ENCODE measurements at places on chromosomes 13 and 19.

GRCh38 chr13:29594303-29594709 is 1.2 kb downstream of the SLC7A1 start:
- DNase-seq, result peak; percentile 58

DNA sequence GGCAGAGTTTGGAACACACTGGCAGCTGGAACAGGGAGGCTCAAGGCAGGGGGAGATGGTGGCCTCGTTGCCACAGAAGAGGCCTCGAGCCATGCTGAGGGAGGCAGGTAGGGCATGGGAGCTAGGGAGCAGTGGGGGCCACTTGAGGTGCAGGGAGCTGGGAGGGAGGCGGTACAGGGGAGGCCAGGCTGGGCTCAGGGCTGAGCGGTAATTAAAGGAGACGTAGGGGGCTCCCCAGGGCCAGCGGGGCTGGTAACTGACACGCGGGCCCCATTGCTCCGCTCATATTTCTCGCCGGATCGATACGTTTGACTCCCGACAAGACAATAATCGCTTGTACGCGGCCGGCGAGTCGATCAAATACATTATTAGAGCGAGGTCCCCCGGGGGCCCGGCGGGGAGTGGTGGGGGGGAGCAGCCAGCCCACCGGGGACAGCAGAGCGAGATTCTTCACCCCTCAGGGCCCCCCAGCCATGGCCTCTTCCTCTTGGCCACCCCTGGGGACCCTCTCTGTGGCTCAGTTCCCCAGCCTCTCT is 2.4 kb upstream of the POU2F2 start:
- no peak for DNase-seq

GRCh38 chr13:33524086-33524485 is 238.5 kb upstream of the STARD13 start:
- DNase-seq, result no peak

DNA sequence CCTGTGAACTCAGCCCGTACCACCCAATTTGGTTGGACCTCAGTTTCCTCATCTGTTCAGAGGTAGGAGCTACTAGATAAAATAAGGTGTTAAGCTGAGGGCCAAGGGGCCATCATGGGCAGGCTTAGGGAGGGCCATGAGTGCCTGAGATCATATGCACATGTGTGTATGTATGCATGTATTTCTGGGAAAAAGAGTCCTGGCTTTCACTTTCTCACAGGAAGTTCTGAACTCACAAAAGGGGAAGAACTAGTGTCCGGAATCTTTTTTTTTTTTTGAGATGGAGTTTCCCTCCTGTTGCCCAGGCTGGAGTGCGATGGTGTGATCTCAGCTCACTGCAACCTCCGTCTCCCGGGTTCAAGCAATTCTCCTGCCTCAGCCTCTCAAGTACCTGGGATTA is 18.9 kb downstream of the TGFB1 start:
- DNase-seq, result no peak

- DNase-seq, result no peak
Measured at GRCh38 chr13:57865600-57866294, 234.2 kb downstream of the PCDH17 start.

DNA sequence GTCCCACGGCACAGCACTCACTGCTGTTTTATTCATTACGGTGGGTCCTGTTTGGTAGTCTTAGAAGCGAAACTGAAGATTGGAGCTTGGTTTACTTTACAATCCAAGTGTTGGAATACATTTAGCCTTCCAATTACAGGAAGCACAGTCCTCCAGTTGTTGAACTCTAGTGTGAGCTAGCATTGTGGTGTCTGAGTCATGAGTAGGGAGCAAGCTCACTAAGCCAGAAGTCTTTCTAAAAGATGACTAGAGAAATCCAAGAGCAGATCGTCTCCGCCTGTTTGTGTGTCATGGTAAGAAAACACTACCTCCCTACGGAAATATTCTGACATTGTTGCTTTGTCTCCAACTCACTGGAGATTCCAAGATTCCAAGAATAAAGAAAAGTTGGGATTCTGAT is 10.1 kb upstream of the SHISA2 start:
- no peak for DNase-seq

GRCh38 chr13:37701972-37702371 is 103.4 kb upstream of the POSTN start:
- no peak for DNase-seq

GRCh38 chr13:99041788-99042187 is 63.9 kb upstream of the DOCK9 start:
- DNase-seq, result no peak

- DNase-seq, result no peak
Measured at GRCh38 chr13:113022745-113023574, 53.9 kb downstream of the MCF2L start.

- DNase-seq, result no peak
Measured at GRCh38 chr19:40650749-40651305, 39.6 kb downstream of the NUMBL start.

DNA sequence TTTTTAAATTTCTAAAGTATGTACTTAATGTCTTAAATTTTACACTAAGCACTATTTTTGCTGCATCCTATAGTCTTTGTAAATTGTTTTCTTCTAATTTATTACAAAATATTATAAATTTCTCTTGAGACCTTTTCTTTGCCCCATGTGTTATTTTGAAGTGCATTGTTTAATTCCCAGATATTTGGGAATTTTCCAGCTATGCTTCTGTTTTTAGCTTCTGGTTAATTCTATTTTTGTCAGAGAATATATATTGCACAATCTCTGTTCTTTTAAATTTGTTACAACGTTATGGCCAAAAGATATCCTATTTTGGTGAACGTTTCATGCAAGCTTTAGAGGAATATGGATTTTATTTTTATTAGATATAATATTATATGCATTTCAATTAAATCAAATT is 917.4 kb upstream of the MIR17HG start:
- DNase-seq, result no peak

GRCh38 chr19:47309608-47310007 is at the start of gene C5AR1:
C5AR1 (plus strand) TSS chr19:47309861; CDS start chr19:47309896, 35 bp downstream.
- DNase-seq, result no peak

DNA sequence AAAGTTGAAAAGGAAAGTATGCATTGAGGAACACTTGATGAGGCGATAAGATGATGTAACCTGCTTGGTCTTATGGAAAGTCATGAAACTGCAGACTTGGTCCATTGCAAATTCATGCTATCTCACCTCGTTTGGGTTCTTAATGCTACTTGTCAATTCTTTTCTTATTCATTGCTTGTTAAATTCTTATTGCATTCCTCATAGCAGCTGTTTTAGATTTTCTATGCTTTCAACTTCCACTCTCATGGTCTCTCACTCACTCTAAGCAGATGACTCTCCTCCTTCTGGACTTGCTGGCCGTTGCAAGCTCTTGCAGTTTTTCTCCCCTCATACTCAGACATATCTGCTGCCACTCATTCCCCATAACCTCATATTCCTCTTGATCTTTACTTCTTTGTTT is 67.8 kb upstream of the CSNK1A1L start:
- no peak for DNase-seq

DNA sequence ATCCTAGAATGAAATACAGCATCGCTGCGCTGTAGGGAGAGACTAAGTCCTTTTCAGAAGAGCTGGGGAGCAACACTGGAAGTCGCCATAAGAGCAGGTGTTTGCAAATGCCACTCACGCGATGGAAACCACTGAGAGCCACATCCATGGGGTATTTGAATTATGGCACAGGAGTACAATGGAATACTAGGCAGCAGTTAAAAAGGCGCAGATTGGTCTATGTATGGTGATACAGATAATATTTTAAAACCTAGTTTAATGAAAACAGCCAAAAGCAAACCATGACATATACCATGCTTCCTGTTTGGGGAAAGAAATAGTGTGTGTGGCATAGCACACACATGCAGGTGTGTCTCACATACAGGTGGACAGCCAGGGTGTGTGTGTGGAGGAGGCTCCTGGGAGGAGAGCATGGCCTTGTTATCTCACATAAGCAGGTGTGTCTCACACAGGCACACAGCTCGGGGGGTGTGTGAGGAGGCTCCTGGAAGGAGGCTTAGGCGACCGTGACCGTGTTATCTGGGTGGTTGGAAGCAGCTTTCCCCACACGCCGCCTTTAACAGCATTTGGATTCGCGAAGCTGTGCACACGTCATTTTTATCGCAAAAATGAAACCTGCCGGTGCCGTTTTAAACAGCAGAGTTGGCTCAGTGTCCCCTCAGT is 33.6 kb downstream of the ADPRHL1 start:
- no peak for DNase-seq

- DNase-seq, result no peak
Measured at GRCh38 chr19:8238251-8238650, 29.1 kb downstream of the CERS4 start.

- DNase-seq, result no peak
Measured at GRCh38 chr19:37966211-37966661, 59.2 kb downstream of the SIPA1L3 start.

GRCh38 chr19:29875931-29876330 is 64.1 kb downstream of the CCNE1 start:
- DNase-seq, result no peak

DNA sequence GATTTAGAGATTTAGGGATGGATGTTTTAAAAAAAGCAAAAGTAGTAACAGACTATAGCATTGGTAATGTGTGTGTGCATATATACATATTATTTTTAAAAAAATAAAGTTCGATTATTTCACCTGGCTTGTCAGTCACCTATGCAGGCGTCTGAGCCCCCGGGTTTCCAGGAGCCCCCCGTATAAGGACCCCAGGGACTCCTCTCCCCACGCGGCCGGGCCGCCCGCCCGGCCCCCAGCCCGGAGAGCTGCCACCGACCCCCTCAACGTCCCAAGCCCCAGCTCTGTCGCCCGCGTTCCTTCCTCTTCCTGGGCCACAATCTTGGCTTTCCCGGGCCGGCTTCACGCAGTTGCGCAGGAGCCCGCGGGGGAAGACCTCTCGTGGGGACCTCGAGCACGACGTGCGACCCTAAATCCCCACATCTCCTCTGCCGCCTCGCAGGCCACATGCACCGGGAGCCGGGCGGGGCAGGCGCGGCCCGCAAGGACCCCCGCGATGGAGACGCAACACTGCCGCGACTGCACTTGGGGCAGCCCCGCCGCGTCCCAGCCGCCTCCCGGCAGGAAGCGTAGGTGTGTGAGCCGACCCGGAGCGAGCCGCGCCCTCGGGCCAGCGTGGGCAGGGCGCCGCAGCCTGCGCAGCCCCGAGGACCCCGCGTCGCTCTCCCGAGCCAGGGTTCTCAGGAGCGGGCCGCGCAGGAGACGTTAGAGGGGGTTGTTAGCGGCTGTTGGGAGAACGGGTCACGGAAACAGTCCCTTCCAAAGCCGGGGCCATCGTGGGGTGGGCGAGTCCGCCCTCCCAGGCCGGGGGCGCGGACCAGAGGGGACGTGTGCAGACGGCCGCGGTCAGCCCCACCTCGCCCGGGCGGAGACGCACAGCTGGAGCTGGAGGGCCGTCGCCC is 840 bp upstream of the CCNA1 start:
- DNase-seq, result no peak

GRCh38 chr19:5128251-5128935 is 159.5 kb downstream of the KDM4B start:
- DNase-seq, result no peak

DNA sequence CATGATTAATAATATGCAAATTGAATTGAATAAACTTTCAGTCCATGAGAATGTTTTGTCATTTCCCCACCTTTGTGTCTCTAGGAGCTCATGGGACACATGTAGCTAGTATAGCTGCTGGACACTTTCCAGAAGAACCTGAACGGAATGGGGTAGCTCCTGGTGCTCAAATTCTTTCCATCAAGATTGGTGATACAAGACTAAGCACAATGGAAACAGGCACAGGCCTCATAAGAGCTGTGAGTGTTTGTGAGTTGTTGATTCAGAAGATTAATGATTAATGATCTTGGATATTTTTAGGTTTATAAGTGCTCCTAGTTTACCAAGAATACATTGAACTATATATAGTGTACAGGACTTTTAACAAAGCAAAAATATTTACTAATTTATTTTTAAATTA is 30.1 kb downstream of the TPP2 start:
- no peak for DNase-seq

GRCh38 chr19:47436712-47437401 is 17.5 kb upstream of the MEIS3 start:
- DNase-seq, result peak; percentile 83

DNA sequence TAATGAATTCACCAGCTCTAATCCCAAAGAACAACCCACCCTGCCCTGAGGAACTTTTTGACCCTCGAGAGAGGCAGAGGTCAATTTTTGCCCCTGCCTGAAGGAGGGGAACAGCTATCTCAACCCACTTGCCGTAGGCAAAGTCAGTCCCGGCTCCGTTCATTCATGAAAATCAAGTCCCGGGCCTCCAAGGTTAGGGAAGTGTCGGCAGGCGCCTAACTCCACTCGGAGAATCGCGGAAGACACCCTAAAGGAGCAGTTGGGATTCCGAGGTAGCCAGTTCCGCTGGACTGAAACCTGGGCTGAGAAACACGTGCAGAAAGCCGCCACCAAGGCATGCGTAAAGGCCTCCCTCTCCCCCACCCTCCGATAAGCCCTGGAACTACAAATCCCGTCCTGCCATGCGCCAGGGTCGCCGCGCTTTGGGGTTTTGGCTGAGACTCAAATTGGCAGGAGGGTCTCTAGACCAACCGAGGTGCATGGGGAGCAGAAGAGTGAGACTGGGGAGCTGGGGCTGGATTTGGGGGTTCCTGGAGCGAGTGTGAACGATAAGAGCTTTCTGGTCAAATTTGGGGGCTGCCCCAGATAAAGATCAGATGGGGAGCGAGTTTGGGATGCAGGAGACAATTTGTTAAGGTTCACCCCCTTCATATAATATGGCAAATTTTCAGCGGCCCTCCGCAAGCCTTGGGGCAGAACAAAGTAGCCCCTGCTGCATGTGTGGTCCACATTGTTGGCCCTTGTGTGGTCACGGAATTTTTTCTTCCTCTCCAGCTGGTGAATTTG is at the start of gene TNPO2:
TNPO2 (minus strand) TSS at position 292 of the 786 bp plus-strand sequence. CDS start 2,955 bp downstream, outside the sequence.
- peak; percentile 79 for DNase-seq

- no peak for DNase-seq
Measured at GRCh38 chr13:113220141-113220598, 10.8 kb downstream of the CUL4A start.

DNA sequence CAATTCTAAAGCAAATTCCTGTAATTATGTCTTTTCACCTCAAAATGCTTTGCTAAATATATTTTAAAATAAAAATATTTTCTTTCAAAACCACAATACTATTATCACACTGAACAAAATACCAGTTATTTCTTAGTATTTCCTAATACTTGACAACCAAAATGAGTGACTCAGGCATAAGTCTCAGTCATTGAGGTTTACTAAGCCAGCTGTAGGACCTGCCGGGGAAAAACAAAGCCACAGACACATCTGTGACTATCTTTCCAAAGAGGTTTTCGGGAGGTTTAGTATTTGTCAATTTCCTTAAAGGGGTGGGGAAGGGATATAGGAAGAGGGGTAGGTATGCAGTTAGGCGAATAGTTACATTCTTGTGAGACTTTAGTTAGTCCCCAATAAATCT is 3.2 kb upstream of the ZNF235 start:
- no peak for DNase-seq

GRCh38 chr19:14437578-14438140 is 4.6 kb downstream of the PKN1 start:
- no peak for DNase-seq
